Hematopoietic multipotent progenitor cell treated with erythropoietin and hydrocortisone succinate and interleukin-3 and kit ligand, for 15 days (in vitro differentiated cells): ENCODE measurements at places on chromosomes 16 and 17.

- DNase-seq, result no peak
These were observed 21.5 kb downstream of the MYH11 start for GRCh38 chr16:15835136-15835878.

DNA sequence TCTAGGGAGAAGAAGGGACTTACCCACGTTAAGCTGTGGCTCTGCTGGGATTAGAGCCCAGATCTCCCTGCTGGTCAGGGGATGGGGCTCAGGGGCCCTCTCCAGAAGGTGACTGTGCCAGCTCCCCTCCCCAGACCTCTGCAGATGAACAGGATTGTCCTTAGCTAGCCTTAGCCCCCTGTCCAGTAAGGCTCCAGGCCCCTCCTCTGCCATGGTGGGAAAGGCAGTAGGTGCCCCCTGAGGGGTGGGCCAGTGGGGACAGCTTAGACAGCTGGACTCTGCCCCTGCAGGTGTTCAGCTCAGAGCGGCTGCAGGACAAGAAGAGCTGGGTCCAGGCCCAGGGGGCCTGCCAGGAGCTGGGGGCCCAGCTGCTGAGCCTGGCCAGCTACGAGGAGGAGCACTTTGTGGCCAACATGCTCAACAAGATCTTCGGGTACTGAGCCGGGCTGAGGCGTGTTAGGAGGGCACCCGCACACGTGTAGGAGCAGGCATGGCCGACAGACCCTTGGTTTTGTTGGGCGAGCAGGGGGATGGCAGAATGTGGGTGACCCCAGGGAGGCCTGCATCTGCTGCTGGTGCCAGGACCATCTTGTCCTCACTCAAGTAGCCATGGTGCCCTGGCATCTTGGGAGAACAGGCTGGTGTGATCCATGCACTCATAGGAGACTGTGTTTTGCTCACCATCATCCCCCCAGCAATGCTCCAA, 50.9 kb downstream of the MRC2 start:
- no peak for DNase-seq

DNA sequence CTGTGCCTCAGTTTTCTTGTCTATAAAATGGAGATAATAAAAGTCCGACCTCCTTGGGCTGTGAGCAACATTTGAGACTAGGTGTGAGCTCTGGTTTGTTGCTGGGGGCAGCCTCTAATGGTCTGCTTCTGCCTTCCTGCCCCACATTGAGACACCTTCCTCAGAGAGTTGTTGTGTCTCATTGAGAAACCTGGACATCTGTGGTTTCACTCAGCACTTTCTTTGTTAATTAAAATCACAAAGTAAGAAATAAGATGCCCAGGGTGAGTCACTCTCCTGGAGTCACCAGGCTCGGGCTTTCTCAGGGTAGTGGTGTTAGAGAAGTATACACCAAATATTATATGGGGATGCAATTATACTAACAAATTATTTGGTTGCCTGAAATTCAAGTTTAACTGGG, 389.2 kb upstream of the SALL1 start:
- DNase-seq, result no peak

GRCh38 chr17:63358111-63358839, 87.8 kb downstream of the CYB561 start:
- no peak for DNase-seq

- DNase-seq, result no peak
These were observed 20.7 kb downstream of the UBN1 start for GRCh38 chr16:4868026-4868425.

DNA sequence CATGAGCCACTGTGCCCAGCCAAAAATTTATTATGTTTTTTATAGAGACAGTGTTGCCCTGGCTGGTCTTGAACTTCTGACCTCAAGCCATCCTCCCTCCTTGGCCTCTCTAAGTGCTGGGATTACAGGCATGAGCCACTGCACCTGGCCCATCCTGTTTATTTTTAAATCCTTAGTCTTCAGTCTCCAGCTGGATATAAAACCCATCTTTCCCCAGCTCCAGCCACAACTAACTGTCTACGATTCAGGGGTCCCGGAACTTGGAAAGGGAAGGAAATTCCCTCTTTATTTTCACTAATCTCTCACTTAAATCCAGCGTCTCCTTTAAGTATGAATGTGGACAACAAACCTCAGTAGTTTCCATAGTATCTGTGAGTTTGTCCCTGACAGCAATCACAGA, 62.2 kb downstream of the IQCK start:
- DNase-seq, result no peak

- no peak for DNase-seq
These were observed 52.0 kb upstream of the CCL2 start for GRCh38 chr17:34203018-34203638.

- peak; percentile 21 for DNase-seq
These were observed 41.0 kb downstream of the PAFAH1B1 start for GRCh38 chr17:2634361-2634960.

DNA sequence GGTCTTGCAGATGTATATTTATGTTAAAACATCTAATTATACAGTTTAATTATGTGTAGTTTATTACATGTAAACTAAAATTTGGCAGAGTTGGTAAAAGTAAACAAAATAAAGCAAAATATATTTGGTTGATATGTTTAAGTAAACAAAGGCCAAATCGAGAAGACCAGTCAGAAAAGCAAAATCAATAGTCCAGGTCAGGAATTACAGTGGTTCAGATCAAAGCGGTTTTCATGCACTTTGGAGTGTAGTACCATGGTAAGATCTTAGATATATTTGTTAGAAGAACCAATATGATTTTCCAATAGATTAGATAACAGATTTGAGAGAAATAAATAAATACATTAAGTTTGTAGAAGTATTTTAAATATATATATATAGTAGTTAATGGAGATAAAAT, 1421.6 kb upstream of the CDH8 start:
- DNase-seq, result no peak

DNA sequence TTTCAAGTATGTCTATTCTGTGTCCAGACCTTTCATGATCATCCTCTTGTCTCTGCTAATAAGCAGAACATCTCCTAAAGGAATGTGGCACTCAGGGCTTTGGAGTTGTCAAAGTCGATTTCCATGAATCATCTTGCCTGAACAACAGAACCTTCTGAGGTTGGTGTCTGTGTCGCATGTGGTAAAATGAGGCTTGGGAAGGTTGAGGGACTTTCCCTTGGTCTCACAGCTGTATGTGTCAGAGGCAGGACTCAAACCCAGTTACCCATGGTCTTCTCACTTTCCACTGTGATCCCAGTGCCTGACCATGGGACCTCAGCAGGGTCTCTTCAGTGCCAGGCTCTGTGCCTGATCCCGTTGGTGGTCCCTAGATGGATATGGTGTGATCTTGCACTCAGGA, 4.2 kb upstream of the GPRC5B start:
- no peak for DNase-seq

- DNase-seq, result peak; percentile 68
These were observed 1.6 kb downstream of the HOXB2 start for GRCh38 chr17:48543107-48543853.

- no peak for DNase-seq
These were observed 682.4 kb downstream of the KCNJ18 start for GRCh38 chr17:22374741-22375140.

DNA sequence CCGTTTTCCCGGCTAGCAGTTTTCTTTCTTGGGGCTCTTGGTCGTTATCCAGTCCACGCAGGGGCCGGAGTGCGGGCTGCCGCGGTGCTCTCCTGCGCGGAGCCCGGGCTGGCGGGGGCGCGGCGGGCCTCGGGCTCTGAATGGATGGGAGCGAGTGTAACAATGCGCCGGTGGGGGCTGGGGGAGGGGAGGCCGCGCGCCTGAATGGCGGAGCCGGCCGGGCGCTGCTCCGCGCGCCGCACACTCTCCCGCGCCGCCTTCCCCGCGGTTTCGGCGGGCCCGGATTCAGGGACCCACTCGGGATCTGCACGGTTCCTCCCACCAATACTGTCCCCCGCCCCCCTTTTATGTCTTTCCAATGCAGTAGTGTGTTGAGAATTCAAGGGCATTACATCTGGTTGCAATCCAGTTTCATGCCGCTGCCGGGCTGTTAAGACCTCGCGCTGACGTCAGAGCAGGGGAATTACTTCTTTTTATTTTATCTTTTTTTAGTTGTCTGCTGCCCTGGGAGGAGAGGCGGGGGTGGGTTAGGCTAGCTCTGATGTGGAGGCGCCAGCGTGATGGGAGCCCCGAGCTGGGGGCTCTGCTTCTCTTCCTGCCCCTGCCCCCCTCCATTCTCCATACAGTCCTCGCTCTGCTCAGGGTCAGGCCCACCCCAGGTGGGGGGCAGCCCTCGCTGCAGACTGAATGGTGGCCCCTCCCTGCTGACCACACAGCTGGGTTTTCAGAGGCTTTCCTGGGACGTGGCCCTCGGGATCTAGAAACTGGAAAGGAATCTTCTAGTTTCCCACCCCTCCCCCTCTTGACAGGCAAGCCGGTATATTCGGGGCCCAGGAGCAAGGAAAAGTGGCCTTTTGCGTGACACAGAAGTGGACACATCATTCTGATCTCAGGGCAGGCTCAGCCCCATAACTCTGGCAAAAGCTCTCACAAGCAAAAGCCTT, 1.8 kb downstream of the RAI1 start:
- DNase-seq, result peak; percentile 63

DNA sequence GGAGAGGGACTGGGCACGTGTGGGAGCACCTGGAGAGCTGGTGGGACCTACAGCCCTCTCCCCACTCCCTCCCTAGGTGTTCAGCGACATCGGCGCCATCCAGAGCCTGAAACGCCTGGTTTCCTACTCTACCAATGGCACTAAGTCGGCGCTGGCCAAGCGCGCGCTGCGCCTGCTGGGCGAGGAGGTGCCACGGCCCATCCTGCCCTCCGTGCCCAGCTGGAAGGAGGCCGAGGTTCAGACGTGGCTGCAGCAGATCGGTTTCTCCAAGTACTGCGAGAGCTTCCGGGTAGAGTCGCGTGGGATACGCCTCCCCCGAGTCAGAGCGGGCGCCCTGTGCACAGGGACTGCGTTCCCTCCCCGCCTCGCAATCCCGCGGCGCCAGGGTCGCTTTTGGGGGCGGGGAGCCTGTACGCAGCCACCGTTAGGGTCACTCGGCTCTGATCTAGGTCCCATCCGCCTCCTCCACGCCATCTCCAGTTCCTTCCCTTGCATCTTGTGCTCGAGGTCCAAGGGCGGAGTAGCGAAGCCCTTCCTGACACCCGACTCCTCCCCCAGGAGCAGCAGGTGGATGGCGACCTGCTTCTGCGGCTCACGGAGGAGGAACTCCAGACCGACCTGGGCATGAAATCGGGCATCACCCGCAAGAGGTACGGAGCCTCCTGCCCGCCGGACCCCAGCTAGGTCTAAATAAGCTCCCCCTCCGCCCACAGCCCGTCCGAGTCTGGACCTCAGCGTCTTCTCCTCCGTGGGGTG, 13.0 kb downstream of the SARM1 start:
- DNase-seq, result peak; percentile 15

- no peak for DNase-seq
These were observed 54.1 kb upstream of the CREBBP start for GRCh38 chr16:3934491-3935181.

DNA sequence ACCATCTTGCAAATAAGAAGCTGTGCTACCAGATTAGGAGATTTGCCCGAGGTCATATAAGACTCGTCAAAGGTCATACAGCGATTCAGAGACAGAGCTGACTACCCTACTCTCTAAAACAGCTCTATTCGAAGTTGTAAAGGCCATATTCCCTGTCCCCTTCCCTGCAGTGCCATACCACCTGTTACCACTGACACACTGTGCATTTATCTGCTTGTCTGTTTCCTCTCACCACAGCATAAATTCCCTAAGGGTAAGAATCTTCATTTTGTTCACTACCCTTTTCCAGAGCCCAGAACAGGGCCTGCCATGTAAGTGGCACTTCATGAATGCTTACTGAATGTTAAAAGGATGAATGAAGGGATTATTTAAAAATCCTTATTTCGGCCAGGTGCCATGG, 3.4 kb upstream of the KSR1 start:
- no peak for DNase-seq

- DNase-seq, result no peak
These were observed 355.1 kb upstream of the MON1B start for GRCh38 chr16:76835779-76836300.

DNA sequence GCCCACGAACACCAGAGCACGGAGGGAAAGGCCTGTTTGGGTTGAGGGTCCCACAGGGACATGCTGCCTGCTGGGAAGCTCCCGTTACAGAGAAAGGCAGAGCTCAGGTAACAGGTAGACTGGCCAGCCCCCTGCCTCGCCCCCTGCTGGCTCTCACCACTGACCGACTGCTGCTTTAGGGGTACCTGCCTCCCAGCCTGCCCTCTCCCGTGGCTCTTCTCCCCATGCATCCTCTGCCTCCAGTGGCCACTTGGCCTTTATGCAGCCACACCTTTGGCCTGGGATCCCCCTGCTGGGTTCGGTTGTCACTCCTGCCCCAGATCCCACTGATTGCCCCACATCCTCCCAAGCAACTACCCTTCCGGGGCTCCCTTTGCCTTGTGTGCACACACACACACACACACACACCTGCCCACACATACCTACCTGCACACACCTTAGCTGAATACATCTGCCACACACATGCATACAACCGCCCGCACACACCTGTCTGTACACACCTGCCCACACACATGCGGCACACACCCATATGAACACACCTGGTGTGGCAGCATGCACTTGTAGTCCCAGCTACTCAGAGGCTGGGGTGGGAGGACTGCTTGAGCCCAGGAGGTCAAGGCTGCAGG, 7.1 kb downstream of the MCRIP1 start:
- DNase-seq, result no peak

DNA sequence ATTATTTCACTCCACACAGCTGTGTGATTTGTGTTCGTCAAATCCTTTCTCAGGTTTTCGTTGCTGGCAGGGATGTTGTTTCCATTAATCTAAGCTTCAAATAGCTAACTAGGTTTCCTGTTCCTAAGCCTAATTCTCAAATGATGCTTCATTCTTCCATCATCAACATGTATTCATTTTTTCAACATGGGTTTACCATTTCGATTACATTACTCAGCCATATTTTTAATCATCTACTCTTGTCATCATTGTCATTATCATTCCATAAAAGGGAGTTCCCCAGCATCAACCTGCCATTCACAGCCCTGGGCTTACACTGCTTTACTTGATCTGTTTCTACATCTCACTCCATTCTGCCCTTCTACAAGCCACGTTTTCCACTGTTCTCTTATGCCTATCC, 33.3 kb upstream of the ANKFN1 start:
- no peak for DNase-seq

- DNase-seq, result peak; percentile 67
These were observed 13.4 kb downstream of the NATD1 start for GRCh38 chr17:21239680-21240368.

DNA sequence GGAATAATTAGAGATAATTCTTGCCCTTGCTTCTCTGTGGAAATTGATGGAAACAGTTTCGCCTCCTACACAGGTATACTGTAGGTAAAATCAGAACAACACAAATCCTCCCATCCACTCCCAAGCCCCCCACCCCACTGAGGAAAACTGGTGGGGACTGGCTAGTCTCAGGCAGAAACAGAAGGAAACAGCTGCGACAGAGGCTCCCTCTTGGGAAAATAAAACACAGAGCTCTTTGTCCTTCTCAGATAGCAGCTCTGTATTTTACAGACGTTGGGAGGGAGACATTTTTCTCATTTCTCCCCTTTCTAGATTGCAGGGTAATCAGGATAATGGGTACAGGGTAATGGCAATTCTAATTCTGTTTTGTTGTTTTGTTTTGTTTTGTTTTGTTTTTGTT, 1.1 kb downstream of the SLFN13 start:
- DNase-seq, result no peak
